Left cardiac atrium (tissue), 4 donors: ENCODE measurements at places on chromosomes 16 and 17. TPM values are rescaled to one million over a fixed set of nuclear protein-coding genes. Genes with fewer than 3 reads are reported as not detected.

Gene HSPB9
- not detected for total RNA-seq

Gene SLC5A11
- total RNA-seq = not detected

Gene ATP1B2
- 3.7 TPM for total RNA-seq

Gene MYH1
- not detected for total RNA-seq

Gene B4GALNT2
- total RNA-seq = 0.03 TPM

Gene ALDH3A1
- 0.21 TPM for total RNA-seq

Gene HOXB1
- total RNA-seq = not detected

Gene ASPHD1
- 0.59 TPM for total RNA-seq

Gene IL21R
- 0.18 TPM for total RNA-seq

Gene PAQR4
- 5.8 TPM for total RNA-seq

Gene CEP131
- 5.7 TPM for total RNA-seq

Gene TMEM88
- total RNA-seq = 32.5 TPM

Gene UTS2R
- total RNA-seq = 1.4 TPM

Gene CAVIN1
- 258 TPM for total RNA-seq

Gene PRSS22
- not detected for total RNA-seq

Gene MT3
- total RNA-seq = 8.2 TPM
